ENCODE measurements at places on chromosomes 4 and X.
A peak's percentile ranks its signal among the peaks of the same experiment; 100 is the strongest.

DNA sequence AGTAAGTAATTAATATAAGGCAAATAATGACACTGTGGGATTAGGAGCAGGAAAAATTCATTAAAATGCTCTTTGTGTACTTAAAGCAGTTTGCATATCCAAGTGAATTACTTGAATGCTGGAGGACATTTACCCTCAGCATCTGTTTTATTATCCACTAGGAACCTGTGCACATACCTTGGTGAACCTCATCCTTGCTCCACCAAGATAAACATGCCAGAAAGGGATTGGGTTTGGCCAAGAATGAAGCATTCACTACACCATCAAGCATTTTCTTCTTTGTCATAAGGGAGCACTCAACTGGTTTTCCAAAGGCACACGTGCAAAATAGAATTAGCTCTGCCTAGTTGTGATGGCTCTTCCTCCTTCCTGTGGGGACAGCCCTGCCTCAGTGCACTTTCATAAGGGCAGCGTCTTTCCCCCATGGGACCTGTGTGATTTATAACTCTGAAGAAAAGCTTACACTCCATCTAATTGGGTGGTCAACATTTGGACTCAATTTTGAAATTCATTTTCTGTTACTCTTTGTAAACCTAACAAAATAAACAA is 291.7 kb downstream of the USP46 start:
- DNase-seq: no peak

DNA sequence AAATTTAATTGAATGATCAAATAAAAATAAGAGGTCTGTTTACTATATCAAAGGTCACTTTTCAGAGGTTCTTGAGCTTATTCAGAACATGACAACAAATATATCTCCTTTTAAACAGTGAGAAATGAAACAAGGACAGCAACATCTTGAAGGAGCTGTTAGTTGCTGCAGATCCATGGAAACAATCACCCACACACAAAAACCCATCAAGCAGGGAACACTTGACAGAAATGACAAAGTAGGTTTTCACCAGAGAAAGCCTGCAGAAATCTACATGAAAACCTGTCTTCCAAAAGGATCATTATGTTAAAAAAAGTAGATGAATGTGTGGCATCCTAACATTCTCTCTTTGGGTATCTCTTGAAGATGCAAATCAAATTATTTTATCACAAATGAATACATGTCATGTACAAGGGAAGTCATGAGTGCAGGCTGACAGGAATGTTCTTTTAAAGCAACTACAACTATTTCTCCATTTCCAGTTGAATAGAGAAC is 203.0 kb downstream of the GRIA2 start:
- DNase-seq: no peak

DNA sequence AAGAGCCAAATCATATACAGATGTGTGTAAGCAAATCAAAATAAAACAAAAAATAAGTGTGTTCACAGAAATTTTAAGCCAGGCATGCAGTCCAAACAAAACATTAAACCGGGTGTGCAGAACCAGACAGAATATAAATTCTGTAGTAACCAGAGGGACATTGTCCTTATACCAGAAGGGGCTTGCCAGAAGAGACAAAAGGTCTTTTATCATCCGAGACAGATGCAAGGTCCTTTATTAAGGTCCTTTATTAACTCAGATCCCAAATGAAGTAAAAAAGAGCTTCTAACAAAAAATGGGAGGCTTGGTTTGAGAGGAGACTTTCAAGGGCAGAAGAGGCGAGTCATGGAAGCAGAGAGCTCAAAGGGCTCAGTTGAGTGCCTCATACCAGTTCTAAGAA is 59.2 kb downstream of the RGS12 start:
- DNase-seq: no peak

DNA sequence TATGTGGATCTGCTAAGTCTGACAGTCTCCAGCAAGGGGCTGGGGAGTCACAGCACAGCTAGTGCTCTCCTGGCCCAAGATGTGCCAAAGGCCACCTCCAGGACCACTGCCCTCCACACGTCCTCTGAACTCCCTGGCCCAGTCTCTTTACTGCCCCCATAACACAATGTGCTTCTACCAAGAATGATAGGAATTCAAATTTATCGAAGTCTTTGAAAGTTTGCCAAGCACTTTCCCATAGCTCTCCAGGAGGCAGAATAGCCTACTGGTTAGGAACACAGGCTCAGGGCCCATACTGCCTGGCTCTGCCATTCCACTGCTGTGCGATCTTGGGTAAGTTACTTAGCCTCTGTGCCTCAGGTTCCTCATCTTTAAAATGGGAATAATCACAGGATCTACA is 86.7 kb downstream of the NHSL2 start:
- DNase-seq: no peak

- peak; percentile 47 for DNase-seq
These were observed 57.6 kb upstream of the ADRA2C start for GRCh38 chr4:3708611-3709010.

DNA sequence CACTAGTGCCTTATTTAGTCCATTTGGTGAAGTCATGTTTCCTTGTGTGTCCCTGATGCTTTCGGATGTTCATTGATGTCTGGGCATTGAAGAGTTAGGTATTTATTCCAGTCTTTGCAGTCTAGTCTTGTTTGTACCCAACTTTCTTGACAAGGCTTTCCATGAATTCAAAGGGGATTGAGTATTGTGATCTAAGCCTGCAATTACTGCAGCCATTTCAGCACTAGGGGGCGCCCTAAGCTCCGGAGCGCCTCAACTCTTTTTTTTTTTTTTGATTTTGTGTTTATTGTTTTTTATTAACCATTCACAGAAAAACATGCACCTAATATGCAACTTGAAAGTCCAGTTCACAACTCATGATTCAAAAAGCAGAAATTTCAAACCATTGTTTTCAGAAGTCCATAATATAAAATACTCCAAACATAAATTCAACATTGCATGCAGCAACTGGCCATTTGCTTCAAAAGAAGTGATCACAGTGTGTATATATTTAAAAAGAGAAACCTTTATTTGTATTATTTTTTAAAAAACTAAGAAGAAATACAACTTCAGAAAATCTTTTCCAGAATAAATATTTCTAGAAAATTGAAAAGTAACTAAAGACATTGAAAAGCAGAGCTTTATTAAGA is 59.2 kb downstream of the PTPN13 start:
- DNase-seq: no peak

- no peak for DNase-seq
These were observed 608.8 kb downstream of the PCDH7 start for GRCh38 chr4:31328932-31329331.

GRCh38 chrX:136047969-136048368 is 62.7 kb downstream of the SLC9A6 start:
- DNase-seq: no peak

GRCh38 chr4:534576-535151 is 35.7 kb downstream of the PIGG start:
- DNase-seq: no peak

GRCh38 chrX:41090568-41091238 is 5.5 kb downstream of the USP9X start:
- DNase-seq: no peak

DNA sequence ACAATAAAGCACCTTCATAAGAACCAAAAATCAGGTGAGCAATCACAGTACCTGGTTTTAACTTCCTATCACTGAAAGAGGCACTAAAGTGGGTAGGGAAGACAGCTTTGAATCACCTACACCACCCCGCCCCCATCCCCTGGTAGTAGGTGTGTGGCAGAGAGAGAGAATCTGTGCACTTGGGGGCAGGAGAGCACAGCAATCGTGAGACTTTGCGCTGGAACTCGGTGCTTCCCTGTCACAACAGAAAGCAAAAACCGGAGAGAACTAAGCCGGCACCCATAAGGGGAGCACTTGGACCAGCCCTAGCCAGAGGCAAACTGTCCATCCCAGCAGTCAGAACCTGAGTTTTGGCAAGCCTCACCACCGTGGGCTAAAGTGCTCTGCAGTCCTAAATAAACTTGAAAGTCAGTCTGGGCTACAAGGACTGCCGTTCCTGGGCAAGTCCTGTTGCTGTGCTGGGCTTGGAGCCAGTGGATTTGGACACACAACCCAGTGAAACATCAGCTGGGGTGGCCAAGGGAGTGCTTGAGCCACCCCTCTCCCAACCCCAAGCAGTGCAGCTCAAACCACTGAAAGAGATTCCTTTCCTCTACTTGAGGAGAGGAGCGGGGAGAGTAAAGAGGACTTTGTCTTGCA is 32.1 kb downstream of the NDUFB11 start:
- DNase-seq: no peak

DNA sequence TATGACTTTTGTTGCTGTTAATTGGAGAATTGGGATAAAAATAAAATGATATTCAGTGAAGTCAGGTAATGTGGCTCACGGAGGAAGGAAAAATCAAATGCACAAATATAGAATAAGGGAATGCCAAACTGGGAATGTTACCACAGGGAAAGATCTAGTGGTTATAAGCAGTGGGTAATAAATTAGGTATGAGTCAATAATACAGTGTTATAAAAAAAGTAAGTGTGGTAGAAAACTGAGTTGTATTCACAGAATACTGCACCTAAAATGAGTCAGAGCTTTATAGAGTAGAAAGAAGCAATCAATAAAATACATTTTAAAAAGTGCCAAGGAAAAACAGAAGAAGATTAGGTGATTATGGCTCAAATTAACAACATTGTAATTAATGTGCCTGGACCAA is 34.5 kb downstream of the INTS12 start:
- no peak for DNase-seq

- DNase-seq: no peak
These were observed 160.8 kb downstream of the DKK2 start for GRCh38 chr4:106875340-106875739.

GRCh38 chr4:12579172-12579571 is 905.0 kb downstream of the RAB28 start:
- DNase-seq: no peak

DNA sequence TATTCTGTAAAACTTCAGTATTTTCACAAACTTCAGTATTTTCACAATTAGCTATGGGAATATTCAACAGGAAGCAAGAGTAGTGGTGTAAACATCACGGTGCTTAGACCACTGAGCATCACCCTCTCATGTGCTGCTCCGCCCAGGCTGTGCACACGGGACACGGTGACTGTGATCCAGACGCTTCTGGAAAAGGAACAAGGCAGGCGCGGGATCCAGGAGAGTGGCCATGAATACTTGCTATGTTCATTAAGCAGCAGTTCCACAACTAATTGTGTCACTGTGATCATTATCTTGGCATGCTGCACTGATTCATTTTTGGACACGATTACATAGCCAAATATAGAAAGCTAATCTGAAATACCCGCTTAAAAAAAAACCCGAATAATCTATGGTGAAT is 19.6 kb upstream of the FAT1 start:
- DNase-seq: no peak

- DNase-seq: no peak
These were observed 6.7 kb upstream of the PRICKLE3 start for GRCh38 chrX:49192722-49193328.

DNA sequence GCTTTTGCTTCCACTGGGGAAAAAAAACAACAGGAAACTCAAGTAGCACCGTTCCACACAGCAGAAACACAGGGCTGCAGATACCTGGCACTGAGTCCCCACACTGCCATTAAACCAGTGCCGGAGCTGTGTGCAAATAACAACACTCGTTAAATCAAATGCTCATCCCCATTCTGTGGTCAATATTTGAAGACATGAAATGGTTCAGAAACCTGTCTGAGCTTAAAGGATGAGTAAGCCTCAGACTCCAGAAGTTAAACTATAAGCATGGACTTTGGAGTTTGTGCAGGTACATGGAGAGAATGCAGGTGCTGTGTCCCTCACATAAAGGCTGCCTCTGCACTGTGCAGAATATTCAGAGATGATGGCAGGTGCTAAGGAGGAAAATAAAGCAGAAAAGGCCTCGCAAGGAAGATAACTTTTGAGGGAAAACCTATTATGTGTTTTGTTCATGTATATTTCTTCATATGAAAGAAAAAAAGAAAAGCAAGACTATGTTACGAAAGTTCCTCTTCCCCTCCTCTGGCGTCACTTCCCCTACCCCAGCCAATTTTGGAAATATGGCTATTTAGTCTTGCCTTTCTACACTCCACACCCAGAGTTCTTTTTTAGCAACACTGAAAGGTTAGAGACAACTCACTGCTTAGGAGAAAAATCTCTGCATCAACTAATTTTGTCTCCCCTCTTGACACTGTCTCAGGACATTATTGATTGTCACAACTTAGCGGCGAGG is 4.6 kb downstream of the MPP1 start:
- DNase-seq: no peak

DNA sequence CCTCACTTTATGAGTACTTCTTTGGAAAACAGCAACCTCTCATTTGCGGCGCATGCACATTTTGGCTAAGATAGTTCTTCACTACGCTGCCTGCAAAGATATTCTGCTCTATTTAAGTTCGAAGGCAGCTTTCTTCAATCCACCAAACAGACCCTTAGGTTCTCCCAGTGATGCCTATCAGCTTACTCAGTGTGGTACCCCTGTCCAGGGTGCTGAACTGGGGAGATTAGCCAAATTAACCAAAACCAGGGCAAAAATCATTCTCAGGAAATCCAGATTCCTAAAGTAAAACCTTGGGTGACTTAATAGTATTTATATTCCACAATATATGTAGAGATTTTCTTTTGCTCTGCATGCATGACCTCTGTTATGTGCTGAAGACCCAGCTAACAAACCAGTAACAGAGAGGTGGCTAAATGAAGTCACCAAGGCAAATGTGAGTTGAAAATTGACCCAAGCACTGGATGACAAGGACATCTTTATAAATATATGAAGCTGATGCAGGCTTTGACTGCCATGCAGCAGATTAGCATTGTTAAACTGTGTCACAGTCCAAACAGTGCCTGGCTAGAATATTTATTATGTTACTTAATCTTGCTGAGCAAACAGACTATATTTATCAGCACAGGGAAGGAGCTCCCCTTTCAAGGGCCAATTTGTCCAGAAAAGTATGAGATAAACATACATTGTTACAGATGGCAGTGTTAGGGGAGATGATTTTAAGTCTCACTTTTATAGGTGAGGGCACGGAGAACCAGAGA is 418.2 kb downstream of the STIM2 start:
- no peak for DNase-seq

DNA sequence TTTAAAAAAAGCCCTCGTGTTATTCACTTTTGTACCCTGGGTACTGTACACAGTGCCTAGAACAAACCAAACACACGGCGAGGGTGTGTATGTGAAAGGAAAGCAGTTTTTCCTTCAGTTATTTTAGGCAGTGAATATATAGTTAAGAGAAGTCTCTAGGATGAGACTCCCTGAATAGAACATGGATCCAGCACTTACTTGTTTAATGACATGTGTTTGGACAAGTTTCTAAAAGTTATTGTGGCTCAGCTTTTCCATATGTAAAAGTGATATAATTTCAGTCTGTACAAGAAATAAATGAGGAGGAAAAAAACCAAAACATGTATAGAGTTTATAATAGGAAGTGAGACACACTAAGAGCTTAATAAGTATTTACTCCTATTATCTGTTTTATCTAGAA is 273.2 kb downstream of the ADGRL3 start:
- DNase-seq: no peak
